HFF-Myc (cell line): ENCODE measurements at places on chromosomes 11 and 22.

GRCh38 chr11:69325446-69325845, 31.5 kb downstream of the MYEOV start:
- DNase-seq = no peak

DNA sequence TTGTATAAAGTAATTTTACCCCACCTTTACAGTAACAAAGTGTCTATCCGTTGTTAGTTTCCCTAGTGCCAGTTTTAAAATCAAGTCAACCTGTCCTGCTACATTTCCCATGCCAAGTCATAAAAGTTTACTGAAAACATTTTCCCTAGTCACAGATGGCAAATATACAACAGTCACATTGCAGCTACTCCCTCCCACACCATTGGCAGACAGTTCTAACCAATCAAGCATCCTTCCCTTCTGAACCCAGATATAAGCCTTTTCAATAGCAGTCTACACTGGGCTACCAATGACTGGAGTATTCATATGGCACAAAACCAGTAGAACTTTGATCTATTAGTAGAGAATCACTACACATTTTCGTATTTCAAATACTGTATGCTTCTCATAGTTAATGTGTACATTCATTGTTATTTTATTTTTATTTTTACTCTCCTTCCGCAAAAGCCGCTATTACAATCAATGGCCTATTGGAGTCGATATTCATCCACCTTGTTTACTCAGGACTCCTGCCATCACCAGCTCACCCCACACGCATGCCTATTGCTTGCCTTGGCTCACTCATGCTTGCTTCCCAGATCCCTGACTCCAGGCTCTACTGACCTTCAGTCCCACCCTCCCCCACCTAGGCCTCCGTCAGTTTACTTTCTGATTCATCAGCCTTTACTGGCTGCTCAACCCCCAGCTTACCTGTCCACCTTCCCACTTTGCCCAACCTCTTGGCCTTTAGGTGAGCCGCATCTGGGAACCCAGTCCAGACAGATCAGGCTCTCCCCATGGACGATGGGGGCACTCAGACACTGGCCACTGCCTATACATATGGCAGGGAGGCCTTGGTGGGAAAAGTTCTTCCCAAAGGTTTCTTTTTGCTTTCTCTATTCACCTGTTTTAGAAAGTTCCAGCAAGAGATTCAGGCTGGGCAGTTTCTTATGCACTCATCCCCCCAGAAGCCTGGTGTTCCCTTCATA, 408.4 kb downstream of the SOX6 start:
- DNase-seq = no peak

DNA sequence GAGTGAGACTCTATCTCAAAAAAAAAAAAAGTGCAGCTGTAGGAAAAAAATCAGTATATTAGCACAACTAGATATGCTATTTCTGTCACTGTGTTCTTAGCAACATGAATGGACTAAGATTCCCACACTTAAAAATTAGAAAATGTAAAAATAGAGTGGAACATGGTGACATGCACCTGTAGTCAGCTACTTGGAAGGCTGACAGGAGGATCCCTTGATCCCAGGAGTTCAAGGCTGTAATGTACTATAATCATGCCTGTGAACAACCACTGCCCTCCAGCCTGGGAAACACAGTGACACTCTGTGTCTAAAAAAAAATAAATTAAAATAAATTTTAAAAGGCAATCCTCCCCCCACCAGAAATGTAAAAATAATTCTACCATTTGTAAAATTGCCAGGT, 29.8 kb downstream of the PICALM start:
- DNase-seq = no peak

GRCh38 chr11:61332281-61332796, 566 bp downstream of the DDB1 start:
- no peak for DNase-seq

DNA sequence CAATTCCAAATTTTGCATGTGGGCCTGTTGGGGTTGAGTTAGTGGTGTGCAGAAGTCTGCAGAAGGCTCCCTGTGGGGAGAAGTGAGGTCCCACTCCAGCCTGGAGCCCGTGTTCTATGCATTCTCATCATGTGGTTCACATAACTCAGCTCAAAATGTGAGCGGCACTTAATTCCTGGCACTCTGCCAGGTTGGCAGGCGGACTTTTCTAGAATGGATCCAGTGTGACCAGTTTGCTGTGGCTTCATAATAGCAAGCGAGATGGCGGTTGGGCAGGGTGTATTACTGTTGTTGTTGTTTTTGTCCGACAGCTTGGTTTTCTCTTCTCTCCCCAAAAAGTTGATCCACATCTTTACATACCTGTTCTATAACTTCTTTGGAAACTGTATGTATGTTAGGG, 146.8 kb upstream of the TTC12 start:
- DNase-seq = no peak

GRCh38 chr11:74397501-74398243, 561 bp downstream of the PGM2L1 start:
- no peak for DNase-seq

DNA sequence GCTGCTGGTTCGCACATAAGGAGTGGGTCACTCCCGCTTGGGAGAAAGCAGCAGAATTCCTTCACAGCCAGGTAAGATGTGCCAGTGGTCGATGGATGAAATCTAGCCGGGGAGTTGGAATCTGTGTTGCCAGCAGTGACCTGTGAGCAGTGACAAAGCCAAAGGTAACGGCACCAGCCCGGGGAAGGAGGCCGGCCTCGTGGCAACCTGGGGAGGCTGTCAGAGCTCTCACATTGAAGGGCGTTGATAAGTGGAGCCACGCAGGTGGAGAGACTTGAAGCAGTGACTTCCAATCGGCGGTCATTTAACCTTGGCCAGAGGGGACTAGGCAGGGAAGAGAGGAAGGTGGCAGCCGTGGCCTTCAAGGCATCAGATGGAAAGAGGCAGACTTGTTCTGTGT, 58.8 kb downstream of the ARHGAP8 start:
- no peak for DNase-seq

- DNase-seq = no peak
Observed at GRCh38 chr22:32708830-32709229, 92.7 kb upstream of the TIMP3 start.

DNA sequence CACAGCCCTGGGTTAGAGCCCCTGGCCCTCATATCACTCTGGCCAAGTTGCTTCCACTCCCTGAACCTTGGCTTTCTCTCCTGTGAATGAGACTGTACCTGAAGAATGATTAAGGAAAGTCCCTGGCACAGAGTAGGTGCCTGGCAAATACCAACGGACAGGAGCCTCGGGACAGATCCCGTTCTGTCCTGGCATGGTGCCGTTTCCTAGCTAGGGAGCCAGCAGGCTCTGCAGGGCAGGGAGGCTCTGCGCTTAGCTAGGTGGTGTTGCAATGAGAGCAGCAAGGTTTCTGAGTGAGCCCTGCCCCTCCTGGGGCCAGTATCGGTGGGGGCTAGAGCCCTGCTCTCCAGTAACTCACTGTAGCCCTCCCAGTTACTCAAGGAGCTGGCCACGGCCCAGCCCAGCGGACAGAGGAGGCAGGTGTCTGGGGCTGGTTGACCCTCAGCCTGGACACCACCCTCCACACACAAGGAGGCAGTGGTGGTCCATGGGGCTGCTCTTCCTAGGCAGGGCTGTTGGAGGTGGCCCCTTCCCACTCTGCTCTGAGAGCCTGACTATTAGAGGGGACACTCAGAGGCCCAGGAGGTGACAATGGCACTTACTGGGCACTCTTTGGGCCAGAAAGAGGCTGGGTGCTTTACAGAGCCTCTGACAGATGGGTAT, 74.4 kb downstream of the NFAM1 start:
- no peak for DNase-seq

DNA sequence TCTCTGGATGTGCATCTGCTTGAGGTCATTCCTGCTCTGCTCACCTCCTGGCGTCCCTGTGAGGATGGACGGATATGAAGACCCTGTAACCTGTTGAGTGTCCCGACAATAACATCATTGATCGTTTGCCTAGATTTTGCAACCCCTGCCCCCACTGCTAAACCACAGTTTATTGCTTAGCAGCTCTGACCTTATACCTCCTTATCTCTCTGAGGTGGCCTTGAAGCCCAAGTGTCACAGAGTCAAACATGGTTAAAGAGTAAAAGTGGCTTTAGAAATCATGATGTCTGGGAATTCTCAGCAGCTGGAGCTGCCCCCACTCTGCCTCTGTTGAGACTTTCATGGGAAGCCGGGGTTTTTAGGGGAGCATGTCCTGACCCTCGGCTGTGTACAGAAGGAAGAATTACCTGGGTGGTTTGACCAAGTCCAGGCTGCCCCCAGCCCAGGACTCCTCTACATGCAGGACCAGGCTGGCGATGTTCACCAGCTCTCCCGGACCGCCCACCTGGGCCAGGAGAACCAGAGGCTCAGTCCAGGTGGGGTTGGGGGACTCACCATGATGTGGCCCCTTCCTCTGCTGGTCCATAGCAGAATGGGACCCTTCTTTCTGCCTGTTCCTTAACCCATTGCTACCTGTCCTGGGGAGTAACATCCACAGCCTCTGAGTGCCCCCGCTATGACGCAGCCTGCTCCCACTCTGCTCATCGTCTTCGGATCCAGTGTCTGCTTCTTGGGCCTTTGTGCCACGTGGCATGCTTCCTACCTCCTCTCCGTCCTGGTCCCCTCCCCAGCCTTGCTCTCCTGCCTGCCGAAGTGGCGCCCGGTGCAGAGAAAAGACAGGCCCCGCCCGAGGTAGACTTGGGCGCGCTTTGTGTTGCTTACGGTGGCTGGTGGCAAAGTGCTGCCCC, 33.4 kb upstream of the FTH1 start:
- DNase-seq = no peak

DNA sequence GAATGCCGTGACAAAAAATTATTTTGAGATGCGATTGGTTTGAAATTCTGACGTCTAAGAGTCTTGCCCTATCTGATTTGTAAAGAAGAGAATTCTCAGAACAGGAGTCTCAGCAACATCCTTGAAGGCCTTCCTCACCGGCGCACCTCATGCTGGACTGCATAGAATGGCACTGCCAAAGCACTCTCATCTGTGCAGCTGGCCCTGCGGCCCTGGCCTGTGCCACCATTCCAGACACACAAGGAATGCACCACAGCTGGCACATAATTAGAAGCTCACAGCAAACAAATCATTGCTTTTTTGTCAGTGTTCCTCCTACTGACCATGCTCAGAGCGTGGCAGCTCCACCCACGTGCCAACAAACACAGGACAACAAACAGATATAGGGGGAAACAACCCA, 166.0 kb downstream of the KIRREL3 start:
- DNase-seq = no peak
